ENCODE measurements at places on chromosomes 7 and 10. TPM values are rescaled to one million over a fixed set of nuclear protein-coding genes. Genes with fewer than 3 reads are reported as not detected.

The HSPB1 gene
- total RNA-seq = 26.8 TPM

The AKR1C8 gene
- total RNA-seq = not detected

The CALCR gene
- not detected for total RNA-seq

The CADPS2 gene
- not detected for total RNA-seq

The CRHR2 gene
- not detected for total RNA-seq

The GIMAP4 gene
- 0.27 TPM for total RNA-seq

The CDHR3 gene
- total RNA-seq = 0.34 TPM

The NACAD gene
- 0.49 TPM for total RNA-seq

The UNCX gene
- total RNA-seq = not detected

The IGFBP1 gene
- total RNA-seq = not detected

The PILRA gene
- 9.8 TPM for total RNA-seq

The TMEM120A gene
- 52.6 TPM for total RNA-seq

The CPEB3 gene
- total RNA-seq = 5.0 TPM

The EGR2 gene
- 6.6 TPM for total RNA-seq

The PNLIPRP2 gene
- total RNA-seq = not detected

The FGFR2 gene
- not detected for total RNA-seq

The SPDYE5 gene
- not detected for total RNA-seq

The AS3MT gene
- total RNA-seq = not detected

The TSPAN33 gene
- total RNA-seq = 117 TPM

The ATRNL1 gene
- 1.7 TPM for total RNA-seq

The ADAM22 gene
- 2.0 TPM for total RNA-seq

The PRPS1L1 gene
- total RNA-seq = not detected

The PALD1 gene
- total RNA-seq = 2.4 TPM

The PITX3 gene
- total RNA-seq = not detected

The COBL gene
- not detected for total RNA-seq

Data from B cell (primary cell).